Heart left ventricle (tissue), 16 donors: ENCODE measurements at places on chromosomes 3 and 15. TPM values are rescaled to one million over a fixed set of nuclear protein-coding genes. Genes with fewer than 3 reads are reported as not detected.

Gene PPM1L
- total RNA-seq = 31.4 TPM

Gene MCTP2
- 0.35 TPM for total RNA-seq

Gene GPR171
- 0.50 TPM for total RNA-seq

Gene RTP3
- not detected for total RNA-seq

Gene SPCS1
- total RNA-seq = 152 TPM

Gene MUSTN1
- 45.0 TPM for total RNA-seq

Gene ADPRH
- total RNA-seq = 9.7 TPM

Gene SKOR1
- 0.15 TPM for total RNA-seq

Gene B3GNT5
- 1.4 TPM for total RNA-seq

Gene CEMIP
- 0.23 TPM for total RNA-seq

Gene WDR72
- total RNA-seq = not detected

Gene EPHB3
- total RNA-seq = 2.5 TPM

Gene CLRN1
- total RNA-seq = not detected
